Activated CD4-positive, alpha-beta T cell treated with anti-CD3 and anti-CD28 coated beads for 36 hours (primary cell): ENCODE measurements at places on chromosomes 2 and 18. TPM values are rescaled to one million over a fixed set of nuclear protein-coding genes. Genes with fewer than 3 reads are reported as not detected.

The ZAP70 gene
- 156 TPM for total RNA-seq

The RPE gene
- total RNA-seq = 53.8 TPM

The REG1B gene
- total RNA-seq = not detected

The TNFRSF11A gene
- total RNA-seq = 9.3 TPM

GRCh38 chr2:86366651-86367498 is 29.4 kb upstream of the REEP1 start:
- DNase-seq = no peak

- no peak for DNase-seq
Measured at GRCh38 chr18:76565238-76566173, 70.5 kb upstream of the ZNF516 start.

The FLACC1 gene
- 0.72 TPM for total RNA-seq

GRCh38 chr2:33238111-33238510 is 238.3 kb upstream of the RASGRP3 start:
- DNase-seq = no peak

GRCh38 chr2:65767946-65768345 is 335.5 kb upstream of the SPRED2 start:
- no peak for DNase-seq

The SERPINB13 gene
- not detected for total RNA-seq

- DNase-seq = no peak
Measured at GRCh38 chr2:217539126-217539525, 463.7 kb downstream of the TNS1 start.

- no peak for DNase-seq
Measured at GRCh38 chr2:226066391-226066790, 666.9 kb downstream of the NYAP2 start.

The IL1F10 gene
- total RNA-seq = not detected

- DNase-seq = no peak
Measured at GRCh38 chr18:58175786-58176176, 131.8 kb downstream of the NEDD4L start.

DNA sequence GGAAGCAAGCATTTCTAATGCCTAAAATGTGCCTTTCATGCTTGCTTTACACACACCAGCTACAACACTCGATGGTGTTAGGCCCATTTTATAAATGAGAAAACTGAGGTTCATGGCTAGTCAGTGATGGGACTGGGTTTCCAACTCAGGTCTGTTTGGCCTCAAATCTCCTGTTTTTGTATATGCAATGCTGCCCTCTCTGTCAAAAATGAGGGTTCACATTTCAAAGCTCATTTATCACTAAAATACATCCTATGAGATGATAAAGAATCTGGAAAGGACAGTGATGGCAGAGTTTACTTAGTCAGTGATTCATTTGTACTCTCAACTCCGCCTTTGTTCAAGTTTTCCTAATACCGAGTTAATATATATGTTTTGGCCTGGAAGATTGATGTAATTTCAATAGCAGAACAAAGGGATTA is 92.3 kb downstream of the KCTD1 start:
- DNase-seq = no peak

The PLA2R1 gene
- 0.02 TPM for total RNA-seq

DNA sequence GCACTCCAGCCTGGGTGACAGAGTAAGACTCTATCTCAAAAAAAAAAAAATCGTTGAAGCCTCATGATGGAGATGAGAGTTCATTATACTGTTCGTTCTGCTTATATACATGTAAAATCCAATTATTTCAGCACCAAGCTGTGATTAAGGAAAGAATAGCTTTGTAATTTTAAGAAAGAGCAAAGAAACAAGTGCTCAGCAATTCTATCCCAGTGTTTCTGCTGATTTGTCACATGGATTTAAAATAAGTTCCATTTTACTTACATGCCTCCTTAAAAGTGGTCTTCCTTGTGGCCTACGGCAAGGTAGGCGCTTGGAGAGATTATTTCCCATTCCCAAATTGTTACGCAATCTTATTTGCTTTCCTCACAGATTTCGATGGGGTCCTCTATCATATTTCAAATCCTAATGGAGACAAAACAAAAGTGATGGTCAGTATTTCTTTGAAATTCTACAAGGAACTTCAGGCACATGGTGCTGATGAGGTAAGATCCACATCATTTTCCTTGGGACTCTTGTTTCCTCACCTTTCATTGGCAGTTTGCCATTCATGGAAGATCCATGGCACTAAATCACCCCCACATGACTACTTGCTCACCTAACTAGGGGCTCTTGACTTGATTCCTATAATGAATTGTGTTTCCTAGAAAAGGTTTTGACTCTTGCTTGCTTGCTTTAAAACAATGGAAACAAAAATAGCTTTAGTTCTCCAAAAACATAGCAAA is 11.5 kb downstream of the ARPC2 start:
- DNase-seq = no peak

GRCh38 chr2:167504695-167505094 is 616.4 kb downstream of the XIRP2 start:
- DNase-seq = no peak

- DNase-seq = no peak
Measured at GRCh38 chr2:26144031-26144430, 28.9 kb upstream of the GAREM2 start.

The MRO gene
- total RNA-seq = not detected

DNA sequence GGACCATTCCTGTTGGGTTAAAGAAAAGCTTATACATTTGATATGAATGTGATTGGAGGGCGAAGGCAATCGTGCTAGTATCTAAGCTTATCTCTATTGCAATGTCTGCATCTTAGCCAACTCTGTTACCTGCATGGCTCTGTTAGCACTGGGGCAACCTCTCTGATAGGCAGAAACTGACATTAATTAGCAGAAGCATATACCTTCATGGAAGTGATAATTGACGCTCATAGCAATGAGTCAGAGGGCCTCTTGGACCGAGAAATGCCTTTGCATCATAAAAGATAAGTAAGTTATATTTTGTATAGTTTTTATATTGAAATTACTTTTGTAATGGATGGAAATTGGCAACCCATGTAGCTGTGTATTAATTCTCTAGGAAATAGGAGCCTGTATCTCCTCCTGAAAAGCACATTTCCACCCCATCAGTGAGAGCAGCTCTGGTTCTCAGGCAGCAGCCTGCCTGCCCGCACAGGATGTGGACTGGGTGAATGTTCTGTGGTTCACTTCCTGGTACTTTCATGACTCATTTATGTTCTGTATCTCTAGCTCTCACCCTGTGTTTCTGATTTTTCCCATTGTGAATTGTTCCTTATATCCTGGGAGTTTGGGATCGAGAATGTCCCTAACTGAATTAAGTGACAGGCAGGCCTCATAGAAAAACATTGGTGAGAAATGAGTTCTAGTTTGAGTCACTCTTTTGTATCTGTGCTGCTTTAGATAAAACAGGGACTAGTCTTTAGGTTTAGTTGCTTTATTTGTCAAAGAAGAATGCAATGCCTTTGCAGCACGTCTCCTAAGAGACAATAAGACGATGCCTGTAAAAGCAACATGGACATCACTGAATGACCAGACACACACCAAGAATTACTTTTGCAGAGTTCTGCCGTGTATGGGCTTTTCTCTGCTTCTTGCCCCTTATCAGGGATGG is 344.9 kb downstream of the DCDC2C start:
- peak; percentile 51 for DNase-seq

The RASGRP3 gene
- total RNA-seq = 3.9 TPM

- no peak for DNase-seq
Measured at GRCh38 chr2:102832789-102833188, 71.0 kb downstream of the TMEM182 start.

GRCh38 chr18:75341897-75342296 is 85.6 kb downstream of the SMIM21 start:
- no peak for DNase-seq

- DNase-seq = no peak
Measured at GRCh38 chr18:13206301-13206700, 12.3 kb upstream of the LDLRAD4 start.

DNA sequence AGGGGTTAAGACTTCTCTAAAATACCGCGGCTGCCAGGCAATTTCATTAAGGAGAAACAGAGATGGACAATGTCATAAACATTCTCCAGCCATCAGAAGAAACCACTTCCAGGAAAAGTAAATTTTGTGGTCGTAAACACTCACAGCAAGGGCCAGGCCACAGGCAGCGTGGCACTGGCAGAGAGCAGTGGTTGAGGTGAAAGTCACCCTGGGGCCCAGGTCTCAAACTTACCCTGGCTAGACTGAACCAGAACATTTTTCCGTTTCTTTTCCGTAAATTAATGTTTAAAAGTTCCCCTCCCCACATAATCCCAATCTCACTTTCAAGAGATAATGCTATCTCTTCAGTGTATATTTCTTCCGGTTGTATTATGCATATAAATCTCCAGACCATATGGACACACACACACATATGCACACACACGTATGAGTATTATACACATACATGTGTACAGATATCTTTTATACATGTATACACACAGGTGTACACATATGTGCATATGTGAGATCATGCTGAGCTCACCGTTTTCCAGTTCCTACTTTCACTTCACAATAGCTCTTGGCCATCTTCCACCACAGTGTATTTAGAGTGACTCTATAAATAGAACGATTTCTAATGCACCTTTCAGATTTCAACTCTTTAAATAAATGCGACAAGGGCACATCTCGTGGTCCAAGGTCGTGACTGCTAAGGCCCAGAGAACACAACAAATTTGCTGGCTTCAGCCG is 90.1 kb downstream of the MALT1 start:
- DNase-seq = peak; percentile 27

DNA sequence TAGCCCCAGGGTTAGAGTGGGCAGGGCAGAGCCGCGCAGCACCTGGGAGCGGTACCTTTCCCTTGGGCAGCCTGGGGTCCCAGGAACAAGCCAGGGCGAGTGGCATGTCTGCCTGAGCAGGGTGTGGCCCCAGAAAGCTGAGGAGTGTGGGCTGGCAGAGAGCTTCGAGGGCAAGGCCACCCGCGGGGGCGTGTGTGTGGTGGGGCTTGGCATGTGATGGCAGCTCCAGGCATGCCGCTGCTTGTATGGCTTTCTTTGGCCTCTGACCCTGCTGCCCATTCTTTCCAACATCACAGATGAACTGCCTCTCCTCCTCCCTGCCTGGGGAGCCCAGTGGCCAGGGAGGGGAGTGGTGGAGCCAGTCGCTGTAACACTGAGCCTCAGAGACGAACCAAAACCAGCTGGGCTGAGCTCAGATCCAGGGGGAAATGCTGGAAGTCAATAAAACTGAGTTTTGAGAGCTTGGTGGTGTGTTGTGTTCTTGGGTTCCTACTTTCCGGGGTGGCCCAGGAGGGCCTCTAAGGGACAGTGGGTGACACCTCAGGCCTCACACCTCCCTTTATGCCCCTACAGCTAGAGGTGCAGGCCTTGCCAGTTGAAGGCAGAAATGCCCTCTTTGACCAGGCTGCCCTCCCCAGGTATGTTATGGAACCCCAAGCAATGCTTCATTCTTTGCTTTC is 7.4 kb downstream of the DNAJB2 start:
- DNase-seq = no peak

DNA sequence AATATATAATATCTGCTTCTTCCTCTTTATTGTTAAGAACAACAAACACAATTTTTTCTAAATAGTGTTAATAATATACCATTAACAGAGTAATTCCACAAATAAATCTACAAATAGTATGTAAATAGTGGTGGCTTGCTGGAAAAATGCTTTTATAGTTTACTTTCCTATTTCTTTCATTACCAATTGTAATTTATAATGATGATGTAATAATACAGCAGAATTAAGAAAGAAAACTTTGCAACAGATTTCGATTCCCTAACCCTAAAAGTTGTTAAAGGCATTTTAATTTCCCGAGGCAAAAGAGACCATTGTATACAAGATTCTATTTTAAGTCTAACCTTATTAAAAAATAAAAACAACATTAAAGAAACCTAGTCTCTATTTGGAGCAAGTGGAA is 307.9 kb downstream of the CCDC178 start:
- no peak for DNase-seq

GRCh38 chr2:66110608-66111007 is 324.3 kb upstream of the MEIS1 start:
- no peak for DNase-seq

DNA sequence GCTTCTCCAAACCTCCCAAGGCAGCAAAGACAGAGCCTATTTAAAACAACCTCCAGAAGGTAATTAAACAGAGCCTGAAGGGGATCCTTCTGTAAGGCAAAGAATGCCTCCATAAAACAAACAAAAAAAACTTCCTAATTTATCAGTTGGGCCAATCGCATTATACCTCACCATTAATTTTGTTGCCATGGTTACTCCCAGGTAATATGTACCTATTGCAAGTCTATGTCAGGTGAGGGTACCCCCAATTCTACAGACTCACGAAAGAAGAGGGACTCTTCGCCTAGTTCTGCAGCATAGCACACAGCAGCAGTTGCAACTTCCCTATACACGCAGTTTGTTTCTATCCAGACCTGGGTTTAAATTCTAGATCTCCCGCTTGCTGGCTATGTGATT is 38.8 kb downstream of the SFXN5 start:
- DNase-seq = no peak
